ENCODE measurements at places on chromosomes 13 and 19. TPM values are rescaled to one million over a fixed set of nuclear protein-coding genes. Genes with fewer than 3 reads are reported as not detected.

The FFAR3 gene
- not detected for polyA plus RNA-seq

The ANKRD10 gene
- 62.4 TPM for polyA plus RNA-seq

The PCP2 gene
- not detected for polyA plus RNA-seq

The SIAH3 gene
- 0.01 TPM for polyA plus RNA-seq

The APOE gene
- polyA plus RNA-seq = 934 TPM

The NBEA gene
- 6.7 TPM for polyA plus RNA-seq

The METTL21C gene
- polyA plus RNA-seq = 0.08 TPM

The FCER2 gene
- 0.08 TPM for polyA plus RNA-seq

All from ovary (tissue), 10 donors.